ENCODE measurements at places on chromosomes 7 and 10.

GRCh38 chr10:132141526-132142395 lies 45.0 kb upstream of the DPYSL4 start:
- DNase-seq: no peak

- no peak for DNase-seq
These were observed 14.9 kb downstream of the TMEM273 start for GRCh38 chr10:49173201-49173772.

DNA sequence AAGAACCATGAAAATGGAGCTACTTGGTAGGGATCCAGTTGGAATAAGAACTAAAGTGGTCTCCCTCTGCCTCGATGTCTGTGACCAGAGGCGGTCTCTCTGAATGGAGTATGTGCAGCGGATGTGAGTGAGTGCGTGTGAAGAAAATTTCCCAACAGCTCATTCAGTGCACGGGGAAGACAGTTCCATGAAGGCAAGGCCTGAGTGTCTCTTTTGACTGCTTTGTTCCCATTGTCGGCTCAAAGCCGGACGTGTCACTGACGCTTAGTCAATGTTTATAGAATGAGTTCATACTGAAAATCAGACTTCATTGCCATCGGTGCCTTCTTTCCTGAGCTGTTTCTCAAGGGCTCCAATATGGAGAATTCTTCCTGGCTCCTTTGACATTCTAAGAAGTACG lies 55.3 kb upstream of the GRB10 start:
- DNase-seq: no peak

- no peak for DNase-seq
These were observed 12.1 kb downstream of the GALNTL5 start for GRCh38 chr7:151968357-151968756.

DNA sequence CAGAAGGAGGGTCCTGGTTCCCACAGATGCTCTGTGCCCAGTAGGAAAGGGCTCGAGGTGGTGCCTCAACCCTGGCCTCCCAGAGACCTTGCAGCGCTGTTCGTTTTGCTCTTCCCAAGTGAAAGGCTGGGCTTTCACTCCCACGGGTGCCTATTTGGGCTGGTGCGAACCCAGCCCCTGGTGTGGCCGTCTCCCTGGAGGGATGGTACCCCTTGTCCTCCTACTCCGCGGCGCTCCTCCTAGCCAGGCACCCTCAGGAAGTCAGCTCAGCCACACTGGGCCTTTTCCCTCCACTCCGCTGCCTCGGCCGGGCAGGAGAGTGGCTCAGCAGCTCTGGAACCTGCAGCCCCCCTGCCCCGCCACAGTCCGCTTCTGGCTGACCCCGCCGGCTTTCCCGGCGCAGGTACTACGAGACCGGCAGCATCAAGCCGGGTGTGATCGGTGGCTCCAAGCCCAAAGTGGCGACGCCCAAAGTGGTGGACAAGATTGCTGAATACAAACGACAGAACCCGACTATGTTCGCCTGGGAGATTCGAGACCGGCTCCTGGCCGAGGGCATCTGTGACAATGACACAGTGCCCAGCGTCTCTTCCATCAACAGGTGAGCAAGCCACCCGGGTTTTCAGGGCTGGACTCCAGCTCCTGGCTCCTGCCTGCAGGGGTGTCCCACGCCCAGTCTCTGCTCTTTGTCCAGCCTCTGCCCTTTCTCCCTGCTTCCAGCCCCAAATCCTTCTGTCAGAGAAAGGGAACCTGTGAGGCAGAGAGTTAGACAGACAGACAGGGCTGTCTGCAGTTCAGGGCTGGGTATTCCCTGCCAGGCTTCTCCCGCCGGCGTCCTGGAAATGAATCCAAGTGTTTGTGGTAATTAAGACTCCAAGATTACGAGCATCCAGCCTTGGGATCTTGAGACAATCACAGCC lies 5.2 kb downstream of the PAX2 start:
- no peak for DNase-seq

- DNase-seq: peak; percentile 28
These were observed 64.9 kb upstream of the ASAH2 start for GRCh38 chr10:50316174-50316573.

DNA sequence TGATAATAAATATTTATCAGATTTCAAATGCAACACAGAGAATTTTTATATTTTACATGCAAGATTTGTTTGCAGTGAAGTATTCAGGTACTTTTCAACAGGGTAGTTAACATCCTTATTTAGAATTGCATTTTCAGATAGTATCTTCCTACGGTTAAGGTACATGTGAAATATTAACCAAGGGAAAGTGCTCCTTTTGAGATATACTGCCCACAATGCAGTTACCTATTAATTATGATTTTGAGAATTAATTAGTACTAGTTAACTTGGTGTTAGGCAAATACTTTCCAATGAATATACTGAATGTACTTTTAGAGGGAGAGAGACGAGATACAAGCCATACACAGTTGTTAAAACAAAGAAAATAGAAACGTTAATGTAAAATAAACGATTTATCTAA lies 206.2 kb upstream of the YAE1 start:
- DNase-seq: no peak

DNA sequence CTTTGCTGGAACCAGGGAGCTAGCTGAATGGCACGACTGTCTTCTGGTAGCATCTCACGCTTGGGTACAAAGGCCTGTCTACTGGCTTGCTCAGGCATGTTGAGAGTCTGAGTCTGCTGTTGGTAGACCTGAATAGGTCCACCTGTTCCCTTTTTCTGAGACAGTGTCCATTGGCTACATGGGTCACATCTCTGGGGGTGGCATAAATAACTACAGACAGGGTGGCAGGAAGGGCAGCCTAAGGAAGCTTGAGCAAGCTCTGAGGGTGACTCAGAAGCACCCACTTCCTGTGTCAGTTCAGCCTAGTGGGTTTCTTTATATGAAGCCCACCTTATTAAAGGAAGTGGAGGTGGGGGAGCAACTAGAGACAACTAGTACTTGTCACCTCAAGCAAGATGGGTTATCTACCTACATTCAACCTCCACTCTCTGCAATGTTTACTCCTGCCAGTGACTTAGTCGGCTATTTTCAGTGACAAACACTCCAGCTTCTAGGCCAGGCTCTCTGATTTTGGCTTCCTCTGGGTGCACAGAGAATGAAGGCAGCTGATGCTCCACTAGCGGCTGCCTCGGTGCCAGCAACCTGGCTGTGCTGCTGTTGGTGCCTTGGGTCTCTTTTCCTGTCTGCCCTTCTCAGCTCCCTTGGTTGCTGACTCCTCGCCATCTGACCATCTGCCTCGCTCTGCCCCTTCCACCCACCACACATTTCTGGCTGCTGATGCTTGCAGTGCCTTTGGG lies 5.7 kb upstream of the ZYX start:
- DNase-seq: no peak

Data from femur (tissue), 1 donor.